ENCODE measurements at places on chromosomes 7 and 10. TPM values are rescaled to one million over a fixed set of nuclear protein-coding genes. Genes with fewer than 3 reads are reported as not detected.

DNA sequence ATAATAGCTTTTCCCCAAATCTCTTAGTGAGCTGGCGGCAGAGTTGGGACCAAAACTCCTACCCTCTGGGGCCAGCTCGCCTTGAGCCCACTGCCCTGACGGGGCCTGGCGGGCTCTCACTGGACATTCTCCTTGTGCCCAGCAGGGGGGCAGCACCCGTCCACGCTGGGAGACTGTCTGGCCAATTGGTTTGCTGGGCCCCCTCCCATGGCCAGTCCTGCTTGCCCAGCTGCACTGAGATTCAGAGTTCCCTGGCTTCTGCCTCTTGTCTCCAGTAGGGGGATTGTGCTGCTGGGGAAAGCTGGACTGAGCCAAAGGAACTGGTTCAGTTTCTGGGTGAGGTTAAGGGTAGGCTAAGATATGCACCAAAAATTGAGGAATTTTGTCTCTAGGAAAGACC is 59.8 kb downstream of the RAMP3 start:
- no peak for DNase-seq

DNA sequence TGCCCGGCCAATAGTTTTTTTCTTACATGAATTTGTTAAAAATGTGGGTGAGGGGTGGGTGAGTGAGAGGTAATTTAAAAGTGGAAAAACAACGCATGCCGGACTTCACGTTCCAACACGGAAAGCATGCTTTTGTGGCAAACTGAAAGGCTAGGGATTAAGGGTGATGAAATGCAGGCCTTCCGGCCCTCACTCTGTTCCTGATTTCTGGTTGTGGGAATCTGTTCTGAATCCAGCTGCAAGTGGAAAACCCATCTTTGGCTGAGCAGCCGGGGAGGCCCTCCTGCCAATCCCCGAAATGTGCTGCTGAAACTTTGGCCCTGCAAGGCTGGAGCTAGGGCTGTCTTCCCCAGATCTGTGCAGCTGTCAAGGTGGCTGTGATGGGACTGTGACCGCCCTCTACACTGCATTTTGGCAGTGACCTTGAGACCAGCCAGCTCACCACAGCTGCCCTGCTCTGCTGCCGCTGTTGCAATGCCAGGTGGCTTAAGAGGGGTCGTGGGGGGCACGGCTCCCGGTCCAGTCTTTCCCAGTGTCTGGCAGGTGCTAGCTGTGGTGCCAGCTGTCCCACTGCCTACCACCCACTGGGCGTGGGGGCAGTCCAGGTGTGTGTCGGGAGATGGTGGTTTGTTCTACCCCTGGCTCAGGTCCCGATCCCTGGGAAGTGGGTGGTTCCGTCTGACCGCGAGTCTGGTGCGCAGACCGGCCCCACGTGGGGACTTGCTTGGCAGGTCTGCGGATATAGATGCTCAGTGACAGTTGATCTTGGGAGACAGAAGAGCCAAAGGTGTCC is 39.0 kb downstream of the TET1 start:
- DNase-seq, result peak; percentile 26

GRCh38 chr10:103853428-103854264 is 1.7 kb downstream of the SH3PXD2A start:
- no peak for DNase-seq

DNA sequence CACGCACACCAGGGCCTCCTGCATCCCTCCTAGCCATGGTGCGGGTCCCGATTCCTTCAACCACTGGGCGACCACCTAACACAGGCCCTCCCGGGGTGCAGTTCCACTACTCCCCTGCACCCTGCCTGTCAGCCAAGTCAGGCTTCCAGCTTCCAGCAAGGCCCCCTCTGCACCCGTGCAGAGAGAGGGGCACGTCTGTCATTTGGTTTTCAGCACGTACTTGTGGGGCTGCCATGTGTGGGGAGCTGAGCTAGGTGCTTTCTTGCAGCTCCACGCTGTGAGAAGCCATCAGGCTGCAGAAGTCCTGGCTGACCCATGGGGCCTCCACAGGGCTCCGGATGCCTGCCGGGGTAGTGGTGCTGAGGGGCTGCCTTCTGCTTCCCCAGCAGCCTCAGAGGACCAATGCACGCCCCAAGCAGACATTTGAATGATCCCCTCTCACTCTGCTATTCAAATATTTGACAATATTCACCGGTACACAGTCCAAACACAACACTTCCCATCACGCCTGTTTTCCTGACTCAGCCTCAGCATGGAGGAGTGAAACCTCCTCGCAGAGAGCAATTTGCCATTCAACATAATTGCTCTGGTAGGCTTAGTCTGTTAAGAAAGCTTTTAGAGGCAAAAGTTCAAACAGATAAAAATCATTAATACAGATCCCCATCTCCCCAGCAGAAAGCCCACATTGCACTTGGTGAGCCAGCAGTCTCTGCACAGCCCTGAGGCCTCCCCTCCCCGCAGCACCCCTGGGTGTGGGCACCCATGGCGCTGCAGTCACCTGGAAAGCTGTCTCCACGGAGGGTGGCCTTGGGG is 449.9 kb downstream of the PTPRN2 start:
- no peak for DNase-seq

DNA sequence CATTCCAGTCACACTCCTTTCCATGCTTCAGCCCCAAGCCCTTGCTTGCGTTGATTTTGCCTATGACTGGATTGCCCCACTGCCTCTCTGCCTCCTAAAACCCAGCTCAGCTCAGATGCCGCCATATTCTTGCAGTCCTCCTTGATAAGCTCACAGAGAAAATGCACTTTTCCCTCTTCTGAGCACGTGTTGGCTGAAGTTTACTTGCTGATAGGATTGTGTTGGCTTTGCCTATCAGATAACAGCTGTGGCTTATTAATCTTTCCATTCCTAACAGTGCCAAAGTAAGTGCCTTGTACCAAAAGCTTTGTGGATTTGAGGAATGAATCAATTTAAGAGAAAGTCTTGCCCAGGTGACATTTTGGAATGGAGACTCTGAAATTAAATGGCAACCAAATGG is 249.2 kb downstream of the PHTF2 start:
- no peak for DNase-seq

The ZNF92 gene
- total RNA-seq, result 46.6 TPM

The FKBP6 gene
- not detected for total RNA-seq

The RARRES2 gene
- total RNA-seq, result 6.2 TPM
